Glutamatergic neuron (in vitro differentiated cells): ENCODE measurements at places on chromosomes 11 and 22.
A peak's percentile ranks its signal among the peaks of the same experiment; 100 is the strongest.

DNA sequence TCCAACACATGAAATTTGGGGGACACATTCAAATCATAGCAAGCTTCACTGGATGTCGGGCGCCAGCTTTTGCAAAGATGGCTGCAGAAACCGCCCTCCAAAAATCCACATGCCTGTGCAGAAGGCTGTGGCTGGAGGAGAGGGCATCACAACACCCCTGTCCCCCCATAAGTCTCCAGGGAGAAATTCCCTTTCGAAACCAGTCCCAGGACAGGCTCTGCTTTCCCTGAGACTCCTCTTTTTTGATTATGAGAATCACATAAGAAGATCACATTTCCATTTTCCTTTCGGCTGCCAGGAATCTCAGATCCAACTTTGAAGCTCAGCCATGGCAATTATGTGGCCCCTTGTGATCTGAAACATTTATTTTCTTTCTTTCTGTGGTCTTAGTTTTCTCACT is 9.7 kb downstream of the LIF start:
- no peak for DNase-seq

DNA sequence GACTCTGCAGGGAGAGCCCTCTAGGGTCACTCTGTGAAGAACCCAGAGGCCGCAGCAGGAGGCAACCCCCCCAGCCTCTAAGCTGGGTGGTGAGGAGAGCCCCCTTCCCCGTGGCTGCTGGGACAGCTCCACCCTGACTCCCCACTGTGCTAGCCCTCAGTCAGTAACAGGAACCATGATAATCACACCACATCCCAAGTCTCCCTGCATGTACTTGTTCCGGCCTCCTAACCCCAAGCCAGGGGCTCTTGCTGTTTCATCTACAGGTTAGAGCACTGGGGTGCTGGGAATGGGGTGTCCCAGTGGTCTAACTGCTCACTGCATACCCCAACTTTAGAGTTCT is 26.9 kb downstream of the ARVCF start:
- DNase-seq, result no peak

DNA sequence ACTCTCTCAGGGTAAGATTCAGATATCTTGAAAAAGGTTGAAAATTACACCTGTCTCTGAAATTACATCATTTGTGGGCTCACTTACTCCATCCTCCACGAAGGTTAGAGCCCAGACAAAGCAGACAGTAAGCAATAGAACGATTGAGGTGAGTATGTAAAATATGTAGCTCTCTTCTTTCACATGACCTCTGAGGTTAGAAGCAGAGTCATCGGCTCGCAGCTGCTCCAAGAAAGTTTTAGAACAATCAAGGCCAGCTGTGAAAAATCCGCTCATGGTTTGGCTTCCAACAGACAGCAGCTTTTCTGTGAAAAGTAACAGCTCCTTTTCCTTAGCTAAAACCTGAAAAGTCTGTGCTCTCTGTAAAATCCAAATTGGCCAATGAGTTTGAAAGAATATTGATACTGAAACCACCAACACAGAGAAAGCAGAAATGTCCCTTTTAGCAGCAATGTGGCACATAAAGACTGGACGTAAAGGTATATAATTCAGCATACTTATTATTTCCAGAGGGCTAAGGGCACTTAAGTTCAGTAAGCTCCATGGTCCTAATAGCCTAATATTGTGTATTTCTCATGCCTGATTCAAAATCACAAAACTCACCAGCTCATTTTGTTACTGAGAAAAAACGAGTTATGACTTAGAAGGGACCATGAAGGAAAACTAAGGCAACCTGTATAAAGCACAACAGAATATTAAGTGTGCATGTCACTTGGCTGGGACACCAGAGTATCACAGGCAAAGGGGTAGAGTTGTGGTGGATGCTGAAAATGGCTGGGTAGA is 78.2 kb downstream of the FAM76B start:
- no peak for DNase-seq

GRCh38 chr11:72688929-72689328 is 14.7 kb upstream of the PDE2A start:
- no peak for DNase-seq

DNA sequence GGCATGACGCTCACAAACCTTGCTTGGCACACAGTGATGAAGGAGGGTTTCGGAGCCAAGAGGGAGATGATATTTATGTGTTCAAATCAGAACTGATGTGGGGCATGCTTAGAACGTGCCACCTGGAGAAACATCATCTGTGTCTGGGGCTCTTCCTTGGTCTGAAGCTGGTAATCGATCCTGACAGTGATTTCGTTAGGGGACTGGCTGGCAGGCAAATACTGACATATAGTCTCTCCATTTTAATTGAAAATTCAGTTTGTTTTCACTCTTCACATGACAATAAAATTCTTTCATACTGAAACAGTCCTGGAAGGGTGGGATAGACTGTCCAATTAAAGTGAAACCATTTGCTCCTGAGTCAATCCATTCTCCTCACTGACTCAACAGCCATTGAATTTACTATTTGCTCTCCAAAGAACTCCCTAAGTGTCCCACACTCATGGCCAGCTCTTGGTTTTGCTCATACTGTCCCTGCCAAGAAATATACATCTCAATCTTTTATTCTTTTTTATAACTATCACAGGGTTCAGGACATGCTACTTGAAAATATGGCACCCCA is 134.8 kb downstream of the TRPC6 start:
- DNase-seq, result no peak

GRCh38 chr11:69078508-69078907 is 29.8 kb downstream of the TPCN2 start:
- no peak for DNase-seq

- DNase-seq, result no peak
These were observed 95.1 kb upstream of the FIBIN start for GRCh38 chr11:26898799-26899198.

DNA sequence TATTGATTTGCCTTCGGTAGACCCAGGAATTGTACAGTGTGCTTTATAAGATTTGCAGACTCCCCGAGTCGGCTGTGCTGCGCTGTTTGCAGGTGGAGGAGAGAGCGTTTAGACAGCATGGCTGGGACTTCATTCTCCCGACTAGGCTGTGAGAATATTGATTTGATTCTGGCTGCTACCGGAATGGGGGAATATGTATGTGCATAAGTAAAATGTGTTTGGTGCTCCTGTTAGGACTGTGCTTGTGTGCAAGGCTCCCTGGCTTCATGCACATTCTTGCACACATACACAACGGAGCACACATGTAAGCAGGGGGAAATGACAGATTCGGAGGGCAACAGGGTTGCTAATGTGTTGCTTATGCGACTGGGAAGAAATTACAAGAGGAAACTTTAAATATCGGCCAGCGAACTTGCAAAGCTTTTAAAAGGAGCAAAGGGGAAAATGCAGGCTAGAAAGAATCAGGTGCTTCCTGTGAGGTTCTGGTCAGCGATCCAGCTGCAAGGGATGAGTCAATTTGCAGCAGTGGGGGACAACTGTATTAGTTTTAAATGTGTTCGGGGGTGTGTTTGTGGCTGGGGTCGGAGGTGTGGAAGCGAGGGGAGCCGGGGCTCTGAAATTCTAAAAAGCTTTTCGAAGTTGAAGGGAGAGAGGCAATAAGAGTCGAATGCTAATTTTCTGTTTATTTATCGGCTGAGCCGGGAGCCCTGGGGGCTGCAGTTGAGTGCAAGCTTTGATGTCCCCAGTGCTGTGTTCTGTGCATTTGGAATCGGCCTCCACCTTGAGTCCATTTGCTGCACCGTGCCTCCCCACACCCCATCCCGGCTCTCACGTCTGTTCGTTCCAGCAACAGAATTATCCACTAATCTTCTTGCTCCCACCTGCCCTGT is 731 bp downstream of the NTM start:
- DNase-seq, result no peak

- DNase-seq, result no peak
These were observed 609.7 kb downstream of the TBC1D22A start for GRCh38 chr22:47372111-47372581.

GRCh38 chr11:131889760-131890581 is 519.6 kb downstream of the NTM start:
- DNase-seq, result no peak

- no peak for DNase-seq
These were observed 23.8 kb downstream of the LRRC10B start for GRCh38 chr11:61532134-61533038.

DNA sequence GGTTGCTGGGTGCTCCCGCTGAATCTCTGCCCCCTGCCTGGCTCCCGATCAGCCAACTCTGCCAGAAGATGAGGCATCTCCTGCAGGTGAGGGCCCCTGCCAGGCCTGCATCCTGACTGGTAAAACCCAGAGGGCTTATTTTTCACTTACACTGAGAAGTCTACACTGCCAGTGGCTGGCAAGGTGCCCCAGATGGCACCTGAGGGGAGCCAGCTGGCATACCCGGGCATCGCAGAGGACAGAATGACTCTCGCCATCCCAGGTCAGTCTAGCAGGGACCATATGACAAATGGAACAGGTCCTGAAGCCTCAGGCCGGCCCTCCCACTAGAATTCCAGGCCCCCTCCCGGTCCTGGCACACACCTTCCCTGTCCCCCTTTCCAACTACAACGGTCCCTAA is 30.9 kb downstream of the MACROD1 start:
- DNase-seq, result no peak

GRCh38 chr22:19117111-19117512 is 5.1 kb downstream of the DGCR2 start:
- no peak for DNase-seq

- DNase-seq, result no peak
These were observed 51.8 kb upstream of the OR4B1 start for GRCh38 chr11:48164836-48165235.

GRCh38 chr11:46914363-46914762 is 4.0 kb downstream of the LRP4 start:
- DNase-seq, result no peak

GRCh38 chr22:30857791-30858190 is 110.8 kb downstream of the MORC2 start:
- no peak for DNase-seq

DNA sequence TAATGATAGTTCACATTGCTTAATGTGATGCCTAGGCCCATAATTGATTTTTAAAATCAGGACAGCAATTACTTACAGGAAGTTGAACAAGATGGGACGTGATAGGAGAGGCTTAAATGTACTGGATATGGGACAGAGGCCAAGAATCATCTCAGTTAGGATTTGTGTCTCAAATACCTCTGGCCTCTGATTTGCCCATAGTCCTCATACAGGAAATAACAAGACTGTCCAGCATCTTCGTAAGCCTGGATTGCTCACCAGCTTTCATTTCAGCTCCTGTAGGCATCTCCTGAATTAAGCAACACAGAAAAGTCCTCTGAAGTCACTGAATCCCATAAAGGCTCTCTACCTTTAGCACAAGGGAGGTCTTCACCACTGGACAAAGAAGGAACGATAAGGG is at the start of gene MRGPRX3:
TSS of gene MRGPRX3 (plus strand) at position 231 of the 400 bp plus-strand sequence. CDS start 4,632 bp downstream, outside the sequence.
- no peak for DNase-seq

- DNase-seq, result no peak
These were observed 73.8 kb downstream of the FAM76B start for GRCh38 chr11:95715777-95716241.

DNA sequence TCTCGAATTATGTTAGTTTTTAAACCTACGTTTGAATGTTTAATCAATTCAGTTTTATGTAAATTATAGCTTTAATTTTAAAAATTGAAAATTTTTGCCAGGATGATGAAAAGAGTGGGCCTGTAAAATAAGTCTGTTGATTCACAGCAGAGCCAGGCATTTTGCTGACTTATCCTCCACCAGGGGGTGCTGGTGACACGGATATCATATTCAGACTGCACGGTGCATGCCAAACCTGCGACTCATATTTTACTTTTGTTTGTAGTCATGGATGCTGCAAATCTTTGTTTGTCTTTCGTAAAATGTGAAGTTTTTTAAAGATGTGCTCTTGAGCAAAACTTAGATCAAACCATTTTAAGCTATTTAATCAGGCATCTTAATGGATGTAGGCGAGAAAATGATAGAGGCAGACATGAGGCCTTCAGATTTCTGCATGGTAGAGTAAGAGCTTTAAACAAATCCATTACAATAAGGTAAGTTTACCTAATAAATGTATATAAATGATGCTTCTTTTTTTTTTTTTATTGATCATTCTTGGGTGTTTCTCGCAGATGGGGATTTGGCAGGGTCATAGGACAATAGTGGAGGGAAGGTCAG is 3.6 kb upstream of the OR8B3 start:
- DNase-seq, result peak; percentile 56

GRCh38 chr11:99170591-99170990 is 149.8 kb downstream of the CNTN5 start:
- DNase-seq, result no peak

DNA sequence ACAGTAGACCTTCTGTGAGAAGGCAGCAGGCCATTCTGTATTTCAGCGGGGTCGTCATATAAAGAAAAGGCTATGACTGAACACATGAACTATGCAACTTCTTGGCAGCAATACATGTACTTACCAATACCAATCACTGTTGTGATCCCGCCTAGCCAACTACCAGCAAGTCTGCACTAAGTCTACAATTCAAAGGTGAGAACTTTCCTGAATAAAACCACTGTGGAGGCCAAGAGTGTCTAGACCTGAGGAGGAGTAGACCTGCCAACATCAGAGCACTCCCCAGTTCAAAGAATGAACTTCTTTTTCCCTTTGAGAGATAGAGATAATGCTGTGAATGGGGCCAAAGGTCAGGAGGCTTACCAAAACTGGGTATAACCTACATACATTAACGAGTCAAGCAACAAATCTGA is 108.2 kb downstream of the SIK3 start:
- DNase-seq, result no peak

GRCh38 chr22:43136255-43136654 is 6.9 kb downstream of the MCAT start:
- peak; percentile 71 for DNase-seq

DNA sequence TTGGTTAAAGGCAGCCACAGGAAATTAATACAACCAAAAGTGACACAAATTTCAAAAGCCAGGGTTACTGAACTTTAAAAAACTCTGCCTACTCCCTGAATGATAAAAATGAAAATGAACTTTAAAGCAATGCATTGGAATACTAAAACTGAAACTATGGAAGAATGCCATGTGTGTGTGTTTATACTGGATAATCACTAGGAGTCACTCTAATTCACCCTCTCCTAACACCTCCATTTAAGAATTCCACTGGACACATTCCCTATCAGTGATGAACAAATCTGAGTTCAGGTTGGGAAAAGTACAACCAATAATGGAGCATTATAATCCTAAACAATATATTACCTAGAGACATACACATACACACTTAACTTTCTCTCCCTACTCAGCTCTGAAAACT is 27.5 kb upstream of the PLAAT3 start:
- no peak for DNase-seq

DNA sequence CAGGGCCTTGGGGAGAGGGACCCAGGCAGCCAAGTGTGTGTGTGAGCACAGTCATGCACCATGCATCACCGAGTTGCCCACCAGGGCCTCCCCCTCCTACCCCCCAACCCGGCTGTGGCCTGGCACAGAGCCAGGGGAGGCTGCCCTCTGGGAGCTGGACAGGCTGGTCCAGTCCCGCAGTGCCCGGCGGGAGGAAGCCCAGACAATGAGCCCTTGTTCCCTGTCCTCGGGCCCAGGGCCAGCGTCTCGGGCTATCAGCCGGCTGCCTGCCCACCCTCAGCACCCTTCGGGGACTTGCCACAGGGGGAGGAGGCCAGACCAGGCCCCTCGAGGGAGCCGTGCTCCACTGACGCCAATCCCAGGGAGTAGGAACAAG is 4.5 kb downstream of the LRRC75B start:
- DNase-seq, result no peak

GRCh38 chr11:94185416-94186084 is 56.9 kb downstream of the PANX1 start:
- DNase-seq, result no peak
